ENCODE measurements at places on chromosomes 2 and 18.
A peak's percentile ranks its signal among the peaks of the same experiment; 100 is the strongest.

GRCh38 chr2:216694082-216694825 lies 1.1 kb downstream of the IGFBP5 start:
- peak; percentile 55 for DNase-seq

- no peak for DNase-seq
These were observed 7.4 kb upstream of the SLC16A14 start for GRCh38 chr2:230075988-230076631.

DNA sequence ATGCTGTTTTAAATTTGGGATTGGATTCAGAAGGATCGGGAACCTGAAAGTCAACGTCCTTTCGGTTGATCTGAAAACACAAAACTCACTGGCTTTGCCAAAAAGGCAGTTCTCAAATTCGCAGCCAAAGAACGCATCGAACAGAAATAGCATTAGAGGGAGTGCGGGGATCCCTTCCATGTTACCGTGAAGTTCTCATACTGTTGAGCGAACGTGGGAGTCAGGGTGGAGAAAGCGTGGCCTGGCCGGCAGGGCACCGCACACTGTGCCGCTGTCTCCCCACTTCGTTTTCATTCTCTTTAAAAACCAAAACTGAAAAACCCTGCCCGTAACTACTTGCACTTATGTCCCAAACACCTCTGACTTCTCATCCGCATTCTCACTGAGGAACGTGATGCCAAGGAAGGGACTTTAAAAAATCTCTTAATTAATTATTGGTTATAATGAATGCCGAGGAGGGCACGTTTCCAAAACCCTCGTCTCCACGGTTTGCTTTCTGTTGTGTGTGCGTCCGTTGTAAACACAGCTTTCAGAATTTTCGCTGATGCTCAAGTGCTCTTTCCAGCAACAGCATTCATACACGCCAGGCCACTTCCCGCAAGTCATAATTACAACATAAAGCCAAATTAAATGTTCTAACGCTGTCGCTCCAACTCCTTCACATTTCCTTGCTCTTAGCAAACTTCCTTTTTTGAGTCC lies 60.9 kb upstream of the TWIST2 start:
- DNase-seq: no peak

- peak; percentile 64 for DNase-seq
These were observed 470.6 kb upstream of the MEX3C start for GRCh38 chr18:51668101-51668500.

DNA sequence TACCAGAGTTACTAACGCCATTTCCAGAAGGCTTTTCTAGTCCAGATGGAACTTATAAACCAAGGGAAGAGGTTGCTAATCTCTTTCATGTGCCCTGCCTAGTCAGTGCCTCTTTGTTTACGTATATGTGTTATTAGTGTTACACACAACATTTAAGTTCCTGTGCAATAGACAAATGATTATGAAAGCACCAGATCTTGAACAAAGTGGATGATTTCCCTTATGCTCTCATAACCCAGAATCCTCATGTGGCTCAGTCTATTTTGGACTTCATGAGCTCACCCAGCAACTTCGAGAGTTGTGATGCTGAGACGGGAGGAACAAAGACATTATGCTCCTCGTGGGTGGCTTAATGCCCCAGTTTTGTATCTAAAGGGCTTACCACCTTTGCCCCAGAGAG lies 214.4 kb upstream of the SP5 start:
- no peak for DNase-seq

- no peak for DNase-seq
These were observed 74.0 kb downstream of the FRZB start for GRCh38 chr2:182792441-182792840.

- DNase-seq: no peak
These were observed 10.5 kb downstream of the AGXT start for GRCh38 chr2:240879105-240879504.

DNA sequence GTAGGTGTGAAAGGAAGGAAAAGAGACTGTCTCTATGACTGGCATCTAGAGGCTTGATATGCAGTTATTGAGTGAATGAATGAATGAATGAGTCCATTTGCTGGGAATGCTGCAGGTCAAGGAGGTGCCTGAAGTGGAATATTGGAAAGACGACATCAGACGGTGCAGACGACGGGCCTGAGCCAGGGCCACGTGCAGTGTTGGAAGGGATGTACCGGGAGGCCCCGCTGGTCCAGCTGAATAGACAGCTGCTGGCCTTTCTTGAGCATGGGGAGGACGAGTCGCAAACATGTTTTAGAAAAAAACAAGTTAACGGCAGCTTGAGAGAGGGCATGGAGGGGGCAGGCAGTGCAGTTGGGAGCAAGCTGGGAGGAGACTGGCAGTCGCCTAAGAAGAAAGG lies 237.1 kb upstream of the PXDN start:
- no peak for DNase-seq

DNA sequence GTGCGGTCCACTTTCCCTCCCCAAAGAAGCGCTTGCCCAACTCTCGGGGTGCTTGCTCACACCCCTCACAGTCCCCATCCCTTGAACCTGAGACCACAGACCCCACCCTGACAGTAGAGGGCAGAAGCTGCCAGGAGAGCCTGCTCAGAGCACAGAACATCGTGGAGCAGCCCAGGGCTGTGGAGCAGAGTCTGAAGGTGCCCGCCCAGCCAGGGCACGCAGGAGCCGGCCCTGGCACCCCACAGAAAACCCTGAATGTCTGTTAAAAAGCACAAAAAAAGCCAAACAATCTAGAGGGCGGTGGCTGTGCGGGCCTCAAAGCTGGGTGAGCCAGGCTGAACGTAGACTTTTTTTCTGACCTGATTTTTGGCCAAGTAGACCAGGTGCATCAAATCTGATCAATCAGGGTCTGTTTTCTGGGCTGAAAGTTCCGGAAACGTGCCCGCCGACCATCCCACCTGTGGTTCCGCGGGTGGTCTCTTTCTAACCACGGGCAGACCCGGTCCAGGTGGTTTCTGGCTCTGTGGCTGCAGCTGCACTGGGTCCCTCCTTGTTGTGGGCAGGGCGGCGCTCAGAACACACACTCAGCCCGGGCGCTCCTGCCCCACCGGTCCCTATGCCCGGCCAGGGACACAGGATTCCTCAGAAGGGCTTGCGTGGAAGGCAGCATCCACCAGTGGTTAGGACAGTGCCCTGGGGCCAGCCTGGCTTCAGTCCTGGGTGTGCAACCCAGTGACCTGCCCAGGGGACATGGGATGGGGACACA lies 66.3 kb downstream of the SLC66A2 start:
- DNase-seq: peak; percentile 4

DNA sequence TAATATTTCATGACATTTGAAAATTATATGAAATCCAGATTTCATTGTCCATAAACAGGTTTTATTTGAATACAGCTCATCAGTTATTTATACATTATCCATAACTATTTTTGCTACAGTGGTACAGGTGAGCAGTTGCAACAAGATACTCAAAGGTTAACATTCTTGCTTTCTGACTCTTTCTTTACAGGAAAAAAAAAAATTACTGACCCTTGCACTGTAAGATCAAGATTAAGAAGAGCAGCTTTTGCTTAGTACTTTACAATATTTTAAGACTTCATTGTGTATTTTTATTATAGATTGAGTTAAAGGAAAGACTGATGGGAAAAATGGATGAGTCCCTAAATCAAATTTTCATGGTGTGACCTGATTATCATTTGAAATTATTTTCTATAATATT lies 11.2 kb downstream of the ETAA1 start:
- DNase-seq: no peak

GRCh38 chr18:25457601-25458000 lies 105.6 kb upstream of the ZNF521 start:
- DNase-seq: no peak

DNA sequence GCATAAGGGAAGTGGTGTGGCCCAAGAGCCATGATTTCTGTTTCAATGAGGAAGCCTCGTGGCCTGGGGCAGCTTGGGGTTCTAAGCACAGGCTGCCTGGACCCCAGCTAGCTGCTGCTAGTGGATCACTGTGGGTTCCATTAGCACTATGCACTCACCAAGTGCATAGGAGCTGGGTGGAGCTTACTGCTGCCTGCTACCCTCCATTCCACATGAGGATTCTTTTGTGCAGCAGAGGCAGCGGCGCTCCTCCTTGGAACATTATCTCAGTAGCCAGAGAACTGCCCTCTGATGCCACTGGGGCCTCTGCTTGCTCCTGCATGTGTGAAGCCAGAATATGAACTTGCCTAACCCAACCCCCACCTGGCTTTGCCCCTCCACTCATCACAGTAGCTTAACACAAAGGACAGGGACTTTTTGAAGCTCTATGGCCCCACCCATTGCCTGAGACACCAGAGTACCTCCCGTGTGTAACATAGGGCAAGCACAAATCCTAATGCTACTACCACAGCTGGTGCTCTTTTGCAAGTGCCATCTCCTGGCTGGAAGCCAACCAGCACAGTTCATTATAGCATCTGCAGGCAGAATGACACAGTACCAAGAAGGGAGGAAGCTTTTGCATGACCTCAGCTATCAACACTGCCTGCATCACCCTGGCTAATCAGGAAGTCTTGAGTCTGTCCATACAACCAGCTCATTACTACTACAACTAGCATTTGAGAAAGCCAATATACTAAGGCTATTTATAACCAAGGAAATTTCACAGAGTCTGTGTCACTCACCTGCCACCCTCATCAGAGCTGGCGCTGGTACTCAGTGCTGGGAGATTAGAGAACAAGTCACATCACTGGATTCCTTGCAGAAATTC lies 297.0 kb upstream of the GULP1 start:
- DNase-seq: no peak

GRCh38 chr2:55103046-55103445 lies 52.8 kb upstream of the RTN4 start:
- no peak for DNase-seq

- DNase-seq: no peak
These were observed 27.4 kb upstream of the CCNYL1 start for GRCh38 chr2:207683879-207684627.

DNA sequence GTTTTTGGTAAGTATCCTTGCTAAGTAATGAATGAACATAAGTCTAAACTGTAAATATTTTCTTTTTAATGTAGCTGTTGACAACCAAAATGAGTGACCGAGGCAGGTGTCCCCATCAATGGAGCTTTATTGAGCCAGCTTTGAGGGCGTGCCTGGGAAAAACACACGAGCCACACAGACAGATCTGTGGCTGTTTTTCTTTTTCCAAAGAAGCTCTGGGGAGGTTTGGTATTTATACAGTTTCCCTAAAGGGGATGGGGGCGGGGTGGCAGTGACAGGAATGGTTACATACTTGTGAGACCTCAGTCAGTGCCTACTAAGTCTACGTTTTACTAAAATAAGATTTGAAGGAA lies 11.2 kb downstream of the DBI start:
- no peak for DNase-seq

DNA sequence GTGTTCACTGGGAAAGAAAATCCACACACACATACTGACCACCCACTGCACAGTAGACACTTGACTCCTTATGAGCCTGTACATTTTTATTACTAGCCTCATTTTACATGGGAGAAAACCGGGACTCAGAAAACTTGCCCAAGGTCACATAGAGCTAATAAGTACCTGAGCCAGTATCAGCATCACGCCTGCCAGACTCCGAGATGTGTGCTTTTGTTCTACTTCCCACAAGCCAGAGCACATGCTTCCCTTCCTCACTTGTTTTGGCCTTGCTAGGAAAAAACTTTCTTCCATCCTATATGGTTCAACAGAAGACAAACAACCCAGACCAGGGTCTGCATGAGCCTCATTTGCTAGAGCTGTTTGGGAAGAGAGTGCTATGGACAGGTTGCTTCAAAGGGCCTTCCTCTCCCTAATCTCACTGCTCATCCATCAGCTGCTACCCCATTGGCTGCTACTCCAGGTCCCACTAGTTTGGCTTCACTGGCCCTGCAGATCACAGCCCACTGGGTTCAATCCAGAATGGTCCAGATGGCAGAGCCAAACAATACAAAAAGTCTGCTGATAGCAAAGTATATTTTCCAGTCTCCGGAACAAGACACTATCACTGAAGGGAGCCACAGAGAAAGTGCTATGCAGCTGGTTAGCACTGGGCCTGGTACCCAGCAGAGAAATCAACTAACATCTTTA lies 63.9 kb downstream of the STK39 start:
- DNase-seq: no peak

GRCh38 chr2:219149667-219150066 lies 10.9 kb downstream of the NHEJ1 start:
- DNase-seq: no peak

- DNase-seq: no peak
These were observed 7.8 kb upstream of the DES start for GRCh38 chr2:219410390-219410789.

- DNase-seq: no peak
These were observed 31.6 kb upstream of the AFF3 start for GRCh38 chr2:100174026-100174431.

DNA sequence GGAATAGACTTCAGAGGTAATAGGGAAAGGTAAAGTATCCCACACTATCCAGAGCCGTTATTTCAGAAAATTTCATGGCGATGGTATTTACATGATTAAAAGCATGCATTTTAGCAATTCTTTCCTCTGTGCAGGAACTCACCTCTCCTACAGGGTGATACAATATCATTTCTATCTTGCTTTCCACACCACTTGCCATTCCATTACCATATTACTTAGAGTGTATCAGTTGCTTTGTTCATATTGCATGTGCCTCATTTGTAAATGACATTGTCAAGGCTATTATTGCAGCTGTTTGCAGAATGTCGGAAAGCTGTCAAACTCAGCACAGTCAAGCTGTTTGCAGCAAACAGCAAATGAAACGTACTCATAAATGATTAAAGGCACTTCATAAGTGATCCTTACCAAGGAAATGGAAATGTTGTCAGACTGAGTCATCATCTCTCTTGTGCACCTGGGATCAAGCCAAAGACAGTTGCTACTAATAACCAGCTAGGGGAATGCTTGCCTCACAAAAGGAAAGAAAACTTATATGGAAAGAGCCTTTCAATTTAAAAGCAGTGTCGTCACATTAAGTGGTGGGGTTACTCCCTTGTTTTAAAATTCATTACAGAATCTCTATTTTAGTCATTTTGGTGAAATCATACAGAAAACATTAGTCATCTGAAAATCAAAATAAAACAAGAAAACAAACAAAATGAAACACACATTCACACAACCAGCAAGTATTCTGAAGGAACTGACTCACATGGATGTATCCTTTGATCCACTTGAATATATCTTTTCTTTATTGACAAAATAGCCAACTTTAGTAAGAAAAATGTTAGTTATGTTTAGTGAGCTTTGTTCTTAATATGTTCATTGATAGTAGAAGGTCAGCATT lies 1064.1 kb upstream of the CNTNAP5 start:
- peak; percentile 20 for DNase-seq

GRCh38 chr2:43268066-43268953 lies 41.9 kb upstream of the ZFP36L2 start:
- no peak for DNase-seq

- no peak for DNase-seq
These were observed 104.5 kb downstream of the COL6A3 start for GRCh38 chr2:237309416-237309815.

- DNase-seq: no peak
These were observed 60.9 kb upstream of the MMADHC start for GRCh38 chr2:149648282-149649030.
